ENCODE measurements at places on chromosomes 4 and X.

DNA sequence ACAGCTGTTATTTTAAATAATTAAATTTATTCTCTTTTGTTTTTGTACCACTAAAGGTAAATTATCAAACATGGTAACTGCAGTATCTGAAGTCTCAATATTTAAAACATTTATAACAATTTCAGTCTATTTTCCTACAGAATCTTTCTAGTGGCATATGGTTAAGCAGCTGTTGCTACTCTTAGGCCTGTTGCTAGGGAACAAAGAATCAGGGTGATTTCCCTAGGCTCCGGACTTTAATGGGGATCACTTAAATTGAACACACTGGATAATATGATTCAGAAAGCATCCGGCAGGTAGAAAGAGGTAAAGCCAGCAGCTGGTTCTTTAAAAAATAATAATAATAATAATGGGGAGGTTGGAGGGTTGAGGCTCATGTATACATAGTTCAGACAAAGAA lies 17.6 kb downstream of the FBXO8 start:
- DNase-seq, result no peak

DNA sequence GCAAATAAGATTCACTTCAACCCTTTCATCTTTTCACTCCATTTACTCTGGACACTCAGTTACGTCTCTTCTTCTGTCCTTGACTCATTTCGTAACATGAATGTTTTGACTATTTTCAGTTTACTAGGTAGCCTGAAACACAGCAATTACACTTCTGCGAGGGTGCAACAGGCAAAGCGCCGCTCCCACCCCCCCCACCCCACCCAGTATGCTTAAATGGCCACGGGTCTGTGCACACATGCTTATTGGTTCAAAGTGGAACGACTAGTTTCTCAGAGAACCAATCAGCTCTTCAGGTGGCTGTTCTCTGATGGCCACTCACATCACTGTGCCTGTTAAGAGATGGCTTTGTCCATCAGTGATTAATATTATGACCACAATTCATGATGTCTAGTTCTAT lies 3.5 kb downstream of the BEND4 start:
- DNase-seq, result no peak

- no peak for DNase-seq
These were observed 10.7 kb upstream of the S100P start for GRCh38 chr4:6682862-6683590.

- no peak for DNase-seq
These were observed 88.8 kb downstream of the BCOR start for GRCh38 chrX:40008791-40009461.

GRCh38 chr4:41400296-41400695 lies 137.7 kb upstream of the LIMCH1 start:
- no peak for DNase-seq

DNA sequence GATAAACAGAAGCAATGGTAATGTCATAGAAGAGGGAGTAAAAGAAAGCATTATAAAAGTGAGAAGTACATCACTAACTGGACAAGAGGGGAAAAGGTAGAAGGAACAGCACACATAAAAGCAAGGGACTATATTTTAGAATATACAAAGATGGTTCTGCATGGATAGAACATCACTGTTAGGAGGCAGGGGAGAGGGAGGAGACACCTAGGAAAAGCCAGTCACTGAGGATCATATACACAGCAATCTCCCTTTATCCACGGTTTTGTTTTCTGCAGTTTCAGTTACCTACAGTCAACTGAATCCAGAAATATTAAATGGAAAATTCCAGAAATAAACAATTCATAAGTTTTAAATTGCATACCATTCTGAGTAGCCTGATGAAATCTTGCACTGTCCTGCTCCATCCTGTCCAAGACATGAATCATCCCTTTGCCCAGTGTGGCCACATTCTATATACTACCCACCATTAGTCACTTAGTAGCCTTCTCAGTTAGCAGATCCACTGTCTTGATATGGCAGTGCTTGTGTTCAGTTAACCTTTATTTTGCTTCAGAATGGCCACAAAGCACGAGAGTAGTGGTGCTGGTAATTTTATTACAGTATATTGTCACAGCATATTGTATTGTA lies 74.2 kb downstream of the PPA2 start:
- no peak for DNase-seq

GRCh38 chr4:115334736-115335411 lies 221.5 kb upstream of the NDST4 start:
- no peak for DNase-seq

DNA sequence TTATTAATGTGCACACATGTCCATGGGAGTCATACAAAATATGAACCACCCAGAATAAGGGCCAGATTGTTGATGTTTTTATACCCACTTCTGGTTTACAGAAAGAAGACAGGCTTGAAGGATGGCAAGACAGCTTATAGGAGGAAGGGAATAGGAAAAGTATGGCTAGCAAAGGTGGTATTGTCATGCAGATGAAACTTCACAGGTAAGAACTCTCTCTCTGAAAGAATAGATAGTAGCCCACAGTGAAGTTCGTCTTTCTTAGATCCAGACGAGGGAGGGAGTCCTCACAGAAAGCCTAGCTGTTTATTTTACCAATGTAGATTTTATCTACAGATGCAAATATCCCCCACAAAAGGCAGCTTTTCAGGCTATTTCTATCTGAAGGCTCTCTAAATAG lies 43.7 kb upstream of the SPIN4 start:
- DNase-seq, result no peak

GRCh38 chr4:93809773-93810172 lies 18.8 kb upstream of the ATOH1 start:
- no peak for DNase-seq

DNA sequence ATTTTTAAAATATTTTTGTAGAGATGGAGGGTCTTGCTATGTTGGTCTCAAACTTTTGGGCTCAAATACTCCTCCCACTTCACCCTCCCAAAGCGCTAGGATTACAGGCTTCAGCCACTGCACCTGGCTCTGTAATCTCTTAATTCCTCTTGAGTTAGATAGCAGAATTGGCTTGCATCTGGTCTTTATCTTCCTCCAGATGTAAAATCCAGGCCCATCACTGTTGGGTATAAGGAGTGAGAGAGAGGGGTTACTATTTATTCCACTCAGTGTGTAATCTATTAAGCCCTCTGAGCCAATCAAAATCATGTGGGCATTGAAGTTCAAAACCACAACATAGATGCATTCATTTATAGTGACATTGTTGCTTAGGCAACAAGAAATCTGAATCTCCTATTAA lies 33.9 kb downstream of the ANK2 start:
- no peak for DNase-seq

DNA sequence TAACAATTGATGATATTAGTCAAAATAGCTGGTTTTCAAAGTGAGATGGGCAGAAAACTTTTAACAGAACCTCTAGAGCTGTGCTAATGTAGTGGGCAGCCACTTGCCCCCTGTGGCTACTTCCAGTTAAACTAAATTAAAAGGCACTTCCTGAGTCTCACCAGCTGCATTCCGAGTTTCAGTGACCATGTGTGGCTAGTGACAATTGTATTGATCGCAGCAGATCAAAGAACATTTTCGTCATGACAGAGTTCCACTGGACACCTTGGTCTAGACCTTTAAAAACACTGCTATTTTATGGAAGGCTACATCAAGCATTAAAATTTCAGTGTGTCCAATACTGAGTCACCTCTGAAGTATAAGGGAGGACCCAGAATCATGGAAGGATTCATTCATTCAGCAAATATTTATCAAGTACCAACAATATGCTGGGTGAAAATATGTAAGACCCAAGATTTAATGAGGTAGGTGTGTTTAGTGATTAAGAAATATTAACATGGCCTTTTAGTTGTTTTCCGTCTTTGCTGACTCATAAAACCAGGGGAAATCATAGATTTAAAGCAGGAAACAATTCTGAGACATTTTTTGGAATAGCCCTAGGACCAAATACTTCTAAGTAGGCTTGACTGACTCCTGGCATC lies 5.1 kb upstream of the FAT1 start:
- DNase-seq, result no peak

DNA sequence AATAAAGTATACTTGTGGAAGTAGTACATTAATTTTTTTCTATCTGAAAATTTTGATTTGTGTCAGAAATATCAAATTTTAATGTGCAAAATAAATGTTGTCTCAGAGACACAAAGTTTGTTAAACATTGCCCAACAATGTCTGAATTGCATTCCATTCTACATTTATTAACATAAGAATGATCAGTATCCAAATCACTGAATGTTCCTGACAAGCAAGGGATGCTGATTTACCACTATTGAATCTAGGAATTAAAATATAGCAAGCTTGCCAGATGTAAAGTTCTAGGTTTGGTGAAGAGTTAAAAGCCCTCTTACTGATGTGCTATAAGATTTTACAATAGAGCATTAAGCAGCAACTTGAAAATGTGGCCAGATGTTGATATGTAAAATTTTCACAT lies 489.2 kb upstream of the CTSO start:
- no peak for DNase-seq

DNA sequence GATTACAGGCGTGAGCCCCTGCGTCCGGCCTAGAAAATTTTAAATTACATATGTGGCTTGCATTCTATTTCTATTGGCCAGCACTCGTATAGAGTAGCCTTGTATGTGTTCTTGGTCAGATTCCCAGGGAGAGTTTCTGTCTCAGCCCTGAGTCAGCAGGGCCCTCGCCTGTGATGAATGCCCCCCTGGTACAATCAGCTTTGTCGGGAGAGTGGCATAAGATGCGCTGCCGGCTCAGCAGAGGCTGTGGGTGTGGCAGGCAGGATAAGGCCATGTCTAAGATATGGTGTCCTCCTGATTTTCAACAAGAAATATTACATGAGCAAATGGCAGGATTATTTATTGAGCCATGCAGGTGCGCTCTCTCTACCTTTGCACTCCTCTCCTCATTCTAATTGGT lies 1.6 kb upstream of the REELD1 start:
- no peak for DNase-seq

- no peak for DNase-seq
These were observed 46.4 kb downstream of the TBC1D14 start for GRCh38 chr4:6956087-6956433.

DNA sequence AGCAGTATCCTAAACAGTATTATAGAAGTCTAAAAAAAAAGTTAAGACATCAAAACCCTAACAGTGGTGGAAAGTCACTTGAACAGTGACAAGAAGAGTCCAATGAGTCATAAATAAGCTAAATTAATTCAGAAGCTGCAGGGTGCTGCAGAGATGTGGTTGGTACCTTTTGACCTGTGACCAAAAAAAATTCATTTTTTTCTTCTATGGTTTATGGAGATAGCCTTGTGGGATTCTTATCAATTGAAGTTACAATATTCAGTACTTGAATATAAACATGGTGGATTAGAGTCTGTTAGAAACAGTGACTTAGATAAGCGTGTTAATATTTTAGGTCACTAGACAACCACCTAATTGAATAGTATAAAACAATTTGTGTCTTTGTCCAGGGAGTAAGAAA lies 35.4 kb downstream of the CCSER1 start:
- no peak for DNase-seq

DNA sequence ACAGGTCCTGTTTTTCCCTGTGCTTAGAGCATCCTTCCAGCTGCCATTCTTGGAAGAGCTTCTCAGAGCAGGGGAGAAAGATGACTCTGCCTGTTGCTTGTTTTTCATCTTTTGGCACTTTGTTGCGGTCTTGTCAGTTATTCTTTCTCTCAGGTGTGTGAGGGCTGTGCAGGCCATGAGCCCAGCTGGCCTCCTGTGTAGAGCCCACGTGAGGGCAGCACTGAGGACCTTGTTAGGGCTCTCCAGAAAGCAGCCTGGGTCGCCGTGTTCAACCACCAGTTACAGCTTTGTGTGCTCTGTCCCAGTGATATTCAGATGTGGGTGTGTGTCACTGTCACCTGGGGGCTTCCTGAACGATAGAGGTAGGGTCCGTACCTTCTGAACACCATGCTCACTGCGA lies 52.8 kb downstream of the NOP14 start:
- DNase-seq, result no peak

- DNase-seq, result no peak
These were observed 442.1 kb downstream of the CENPC start for GRCh38 chr4:67103001-67103747.

DNA sequence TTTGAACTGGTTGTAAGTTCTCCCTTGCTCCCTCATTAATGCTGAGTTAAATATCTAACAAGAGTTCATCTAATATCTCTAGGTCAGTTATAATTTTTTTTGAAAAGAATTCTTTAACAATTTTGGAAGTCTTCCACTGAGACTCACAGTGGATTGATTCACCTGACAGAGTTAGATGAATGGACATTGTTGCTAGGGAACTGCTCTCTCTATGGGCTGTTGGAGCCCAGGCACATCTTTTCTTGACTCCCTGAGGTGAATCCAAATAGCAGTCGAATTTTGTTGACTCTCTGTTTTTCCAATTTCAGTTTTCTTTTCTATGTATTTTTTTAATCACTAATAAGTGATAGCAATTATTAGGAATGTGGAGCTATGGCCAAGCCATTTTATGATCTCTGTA lies 996.1 kb upstream of the PABPC4L start:
- DNase-seq, result no peak

GRCh38 chr4:186300659-186301390 lies 34.8 kb downstream of the F11 start:
- DNase-seq, result no peak
